ENCODE measurements at places on chromosomes 2 and 18.
A peak's percentile ranks its signal among the peaks of the same experiment; 100 is the strongest.

DNA sequence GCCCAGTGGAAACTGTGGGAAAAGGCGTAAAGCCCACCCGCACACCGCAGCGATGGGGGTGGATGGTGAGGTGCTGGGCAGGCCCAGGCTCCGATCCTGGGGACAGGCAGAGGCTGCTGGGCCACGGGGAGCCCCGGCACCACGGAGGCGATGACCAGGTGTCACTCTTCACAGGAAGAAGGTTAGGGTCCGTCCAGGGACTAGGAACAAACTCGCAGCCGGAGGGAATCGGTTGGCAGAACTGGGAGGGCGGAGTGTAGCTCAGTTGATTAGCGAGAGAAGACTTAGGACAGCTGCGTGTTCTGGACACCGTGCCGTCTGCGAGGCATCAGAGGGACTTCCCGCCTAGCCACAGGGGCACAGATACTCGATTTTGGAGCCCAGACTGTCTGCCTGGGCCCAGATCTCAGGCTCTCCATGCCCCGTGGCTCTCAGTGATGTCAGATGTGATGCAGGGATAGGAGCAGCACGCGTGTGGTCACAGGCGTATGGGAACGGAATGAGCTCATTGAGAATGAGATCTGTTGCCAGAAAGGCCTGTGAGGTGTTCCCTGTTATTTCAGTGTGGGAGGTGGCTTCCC is 16.1 kb upstream of the ALLC start:
- DNase-seq = peak; percentile 17

DNA sequence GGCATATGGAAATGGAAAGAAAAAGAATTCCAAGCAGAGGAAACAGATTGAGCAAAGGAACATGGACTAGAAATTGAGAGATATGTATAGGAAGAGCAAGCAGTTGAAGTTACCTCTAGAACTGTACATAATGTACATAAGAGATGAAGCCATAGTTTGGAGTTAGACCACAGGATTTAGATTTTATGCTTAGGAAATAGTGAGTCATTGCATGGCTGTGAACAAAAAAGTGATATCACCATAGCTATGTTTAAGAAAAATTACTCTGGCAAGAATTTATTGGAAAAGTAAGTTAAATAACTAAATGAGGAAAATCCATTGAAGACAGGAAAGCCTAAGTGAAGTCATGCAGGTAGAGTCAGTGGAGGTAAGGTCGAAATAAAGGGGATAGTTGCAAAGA is 99.4 kb upstream of the GALNT5 start:
- DNase-seq = no peak

GRCh38 chr2:105909215-105909614 is 164.5 kb downstream of the NCK2 start:
- DNase-seq = peak; percentile 37

- no peak for DNase-seq
Observed at GRCh38 chr2:24121066-24121465, 2.1 kb downstream of the PFN4 start.

DNA sequence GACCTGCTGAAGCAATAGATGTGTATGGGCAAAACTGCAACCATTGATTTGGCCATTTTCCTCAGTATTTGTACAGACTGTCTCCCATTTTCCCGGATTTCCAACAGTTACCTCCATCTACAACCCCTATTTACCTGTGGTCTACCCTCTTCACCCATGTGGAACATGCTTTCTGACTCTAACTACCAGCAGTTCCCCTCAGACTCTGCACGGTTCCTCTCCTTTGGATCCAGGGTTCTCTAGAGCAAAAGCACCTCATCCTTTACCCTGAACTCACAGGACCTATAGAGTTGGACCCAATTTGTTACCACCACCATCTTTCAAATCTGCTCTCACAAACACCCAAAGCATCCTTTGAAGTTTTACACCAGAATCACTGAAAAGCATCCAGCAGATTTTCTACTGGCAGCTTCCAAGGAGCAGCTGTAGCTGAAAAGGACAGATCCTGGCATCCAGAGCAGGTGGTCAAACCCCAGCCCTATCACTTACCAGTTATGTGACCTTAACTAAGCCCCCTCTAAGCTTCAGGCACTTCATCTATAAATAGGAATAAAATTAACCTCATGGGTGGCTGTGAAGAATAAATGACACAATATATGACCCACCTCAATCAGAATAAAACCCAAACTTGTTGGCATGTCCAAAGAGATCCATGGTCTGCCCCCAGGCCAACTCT is 15.3 kb downstream of the CYTIP start:
- no peak for DNase-seq

DNA sequence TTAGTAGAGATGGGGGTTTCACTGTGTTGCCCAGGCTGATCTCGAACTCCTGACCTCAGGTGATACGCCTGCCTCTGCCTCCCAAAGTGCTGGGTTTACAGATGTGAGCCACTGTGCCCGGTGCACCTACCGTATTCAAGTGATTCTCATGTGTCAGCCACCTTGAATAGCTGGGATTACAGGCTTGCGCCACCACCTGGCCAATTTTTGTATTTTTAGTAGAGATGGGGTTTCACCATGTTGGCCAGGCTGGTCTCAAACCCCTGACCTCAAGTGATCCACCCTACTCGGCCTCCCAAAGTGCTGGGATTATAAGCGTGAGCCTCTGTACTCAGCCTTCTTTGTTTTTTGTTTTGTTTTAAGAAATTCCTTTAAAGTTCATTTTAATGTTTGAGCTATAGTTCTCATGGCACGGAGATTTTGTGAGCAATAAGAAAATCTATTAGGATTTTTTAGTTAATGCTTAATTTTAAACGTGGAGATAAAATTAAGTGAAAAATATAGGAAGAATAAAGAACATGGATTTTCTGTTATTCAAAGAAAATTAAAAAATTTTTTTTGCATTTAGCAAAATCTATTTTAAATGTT is 242.6 kb downstream of the PHLPP1 start:
- DNase-seq = no peak

DNA sequence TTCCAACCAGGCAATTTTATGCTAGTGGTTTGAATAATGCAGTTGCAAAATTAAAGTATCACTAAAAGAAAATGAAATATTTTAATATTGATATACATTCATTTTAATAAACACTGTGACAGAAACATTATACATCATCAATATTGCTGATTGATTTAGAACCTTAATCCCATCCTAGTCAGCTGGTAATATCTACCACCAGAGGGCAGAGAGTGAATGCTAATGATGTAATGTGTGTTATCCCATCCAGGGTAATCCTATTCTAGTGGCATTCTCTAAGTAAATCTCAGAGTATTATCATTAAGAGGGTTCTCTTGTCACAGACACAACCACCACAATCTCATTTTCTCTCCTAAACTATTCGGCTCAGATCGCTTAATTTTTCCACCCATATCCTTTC is 477.4 kb downstream of the CPS1 start:
- no peak for DNase-seq
